ENCODE measurements at places on chromosomes 4 and X.
A peak's percentile ranks its signal among the peaks of the same experiment; 100 is the strongest.

GRCh38 chrX:20042221-20042620, 51.4 kb upstream of the BCLAF3 start:
- no peak for DNase-seq

GRCh38 chrX:56222473-56223000, 9.6 kb upstream of the KLF8 start:
- no peak for DNase-seq

GRCh38 chr4:146175541-146176453, at the start of gene LSM6:
TSS of gene LSM6 (plus strand) at chr4:146175718. CDS start at chr4:146182922, 7,204 bp downstream.
- peak; percentile 61 for DNase-seq

GRCh38 chr4:174225349-174226049, 58.0 kb downstream of the FBXO8 start:
- DNase-seq: no peak

DNA sequence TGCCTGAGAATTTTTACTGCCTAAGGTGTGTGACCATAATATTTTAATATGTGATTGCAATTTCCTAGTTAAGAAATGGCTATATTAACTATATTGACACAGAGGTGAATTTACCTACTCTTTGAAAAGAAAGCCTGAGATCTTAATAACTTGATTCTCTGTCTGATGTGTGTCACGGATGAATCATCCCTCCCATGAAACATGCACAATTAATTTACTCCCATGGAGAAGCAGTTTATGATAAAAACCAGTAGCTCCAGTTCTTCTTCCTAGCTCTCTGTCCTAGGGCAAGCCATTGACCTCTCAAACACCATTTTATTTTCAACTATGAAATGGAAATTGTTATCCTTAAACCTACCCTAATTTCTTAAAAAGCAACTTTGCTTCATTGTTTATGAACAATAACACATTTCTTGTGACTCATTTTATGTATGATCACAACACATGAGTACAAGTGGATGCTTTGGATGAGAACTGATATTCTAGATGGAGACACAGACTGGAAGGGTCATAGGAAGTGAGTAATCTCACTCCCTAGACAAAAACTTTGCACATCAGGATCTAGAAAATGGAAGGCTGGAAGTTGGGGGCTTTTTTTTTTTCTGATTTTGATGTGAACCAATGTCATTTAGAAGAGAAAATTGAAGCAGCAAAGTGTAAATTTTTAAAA, 438.3 kb downstream of the GPAT3 start:
- DNase-seq: no peak
